ENCODE measurements at places on chromosomes 6 and 20.

DNA sequence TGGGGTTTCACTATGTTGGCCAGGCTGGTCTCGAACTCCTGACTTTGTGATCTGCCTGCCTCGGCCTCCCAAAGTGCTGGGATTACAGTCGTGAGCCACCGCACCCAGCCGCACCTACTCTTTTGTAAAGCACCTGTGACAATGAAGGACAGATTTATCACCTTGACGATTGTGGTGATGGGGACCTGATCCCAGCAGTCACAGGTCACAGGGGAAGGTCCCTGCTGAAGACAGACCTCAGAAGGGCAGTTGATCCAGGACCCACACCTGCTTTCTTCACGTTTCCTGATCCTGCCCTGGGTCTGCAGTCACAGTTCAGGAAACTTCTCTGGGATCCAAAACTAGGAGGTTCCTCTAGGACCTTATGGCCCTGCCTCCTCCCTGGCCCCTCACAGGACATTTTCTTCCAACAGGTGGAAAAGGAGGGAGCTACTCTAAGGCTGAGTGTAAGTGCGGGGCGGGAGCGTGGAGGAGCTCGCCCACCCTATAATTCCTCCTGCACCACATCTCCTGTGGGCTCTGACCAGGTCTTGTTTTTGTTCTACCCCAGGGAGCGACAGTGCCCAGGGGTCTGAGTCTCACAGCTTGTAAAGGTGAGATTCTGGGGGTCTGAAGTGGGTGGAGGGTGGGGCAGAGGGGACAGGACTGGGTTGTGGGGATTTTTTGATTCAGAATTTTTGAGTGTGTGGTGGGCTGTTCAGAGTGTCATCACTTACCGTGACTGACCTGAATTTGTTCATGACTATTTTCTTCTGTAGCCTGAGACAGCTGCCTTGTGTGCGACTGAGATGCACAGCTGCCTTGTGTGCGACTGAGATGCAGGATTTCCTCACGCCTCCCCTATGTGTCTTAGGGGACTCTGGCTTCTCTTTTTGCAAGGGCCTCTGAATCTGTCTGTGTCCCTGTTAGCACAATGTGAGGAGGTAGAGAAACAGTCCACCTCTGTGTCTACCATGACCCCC lies 3.0 kb downstream of the HLA-E start:
- DNase-seq = no peak

- no peak for DNase-seq
Observed at GRCh38 chr6:89530982-89531381, 98.0 kb downstream of the ANKRD6 start.

GRCh38 chr6:112021691-112022310 lies 32.1 kb upstream of the CCN6 start:
- DNase-seq = no peak

DNA sequence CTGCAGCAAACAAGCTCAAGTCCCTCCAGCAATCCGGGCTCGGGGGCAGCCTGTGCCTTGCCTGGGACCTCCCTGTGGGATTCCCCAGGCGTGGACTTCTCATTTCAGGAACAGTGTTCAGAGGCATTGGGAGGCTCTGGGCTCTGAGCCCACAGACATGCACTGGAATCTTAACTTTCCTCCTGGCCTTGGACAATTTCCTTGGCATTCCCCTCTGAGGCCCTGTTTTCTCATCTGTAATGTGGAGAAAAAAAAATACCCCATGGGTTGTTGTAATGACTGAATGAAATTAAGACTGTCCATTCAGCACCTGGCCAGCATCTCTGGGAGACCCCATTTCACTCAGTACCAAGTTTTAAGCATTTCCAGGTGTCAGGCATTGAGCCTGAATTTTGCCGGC lies 17.6 kb downstream of the BPIFB4 start:
- no peak for DNase-seq

DNA sequence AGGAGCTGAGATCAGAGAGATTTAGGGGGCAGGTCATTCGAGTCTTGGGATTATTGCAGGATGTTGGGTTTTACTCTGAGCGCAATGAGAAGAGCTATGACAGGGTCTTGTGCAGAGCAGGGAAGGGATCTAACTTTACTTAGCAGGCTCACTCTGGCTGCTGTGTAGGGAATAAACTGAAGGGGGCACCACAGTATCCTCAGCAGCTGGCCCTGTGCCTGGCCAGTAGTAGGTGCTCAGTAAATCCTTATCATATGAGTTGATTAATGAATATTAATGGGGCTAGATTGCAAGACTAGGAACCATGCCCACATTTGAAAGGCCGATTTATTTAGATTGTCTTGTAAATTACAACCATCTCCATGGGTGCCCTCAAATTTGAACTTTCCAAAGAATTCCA lies 4.6 kb upstream of the MDGA1 start:
- DNase-seq = no peak

All from stimulated activated CD4-positive, alpha-beta T cell treated with anti-CD3 and anti-CD28 coated beads, Interleukin-1b, Interleukin-23, amount 100 ng/mL, for 1 hour (primary cell).